Stimulated activated CD4-positive, alpha-beta T cell treated with anti-CD3 and anti-CD28 coated beads, TNF-alpha, amount 100 ng/mL, for 4 hours (primary cell): ENCODE measurements at places on chromosomes 2 and 18.

DNA sequence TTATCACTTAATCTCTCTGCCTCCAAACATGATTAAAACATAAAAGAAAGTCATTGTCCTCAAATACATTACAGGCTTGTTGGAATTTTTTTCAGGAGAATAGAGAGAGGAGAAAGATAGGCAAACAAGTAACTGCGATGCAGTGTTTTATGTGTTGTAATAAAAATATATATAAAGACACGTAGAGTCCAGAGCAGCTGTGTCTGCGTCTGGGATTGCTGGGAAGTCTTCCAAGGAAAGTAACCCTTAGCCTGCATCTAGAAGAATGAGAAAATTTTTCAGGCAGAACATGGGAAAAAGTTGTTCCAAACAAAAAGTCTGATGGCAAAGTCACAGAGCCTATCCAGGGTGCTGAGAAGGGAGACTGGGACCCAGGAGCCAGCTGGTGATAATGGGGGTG, 91.8 kb upstream of the ST6GAL2 start:
- DNase-seq = no peak

DNA sequence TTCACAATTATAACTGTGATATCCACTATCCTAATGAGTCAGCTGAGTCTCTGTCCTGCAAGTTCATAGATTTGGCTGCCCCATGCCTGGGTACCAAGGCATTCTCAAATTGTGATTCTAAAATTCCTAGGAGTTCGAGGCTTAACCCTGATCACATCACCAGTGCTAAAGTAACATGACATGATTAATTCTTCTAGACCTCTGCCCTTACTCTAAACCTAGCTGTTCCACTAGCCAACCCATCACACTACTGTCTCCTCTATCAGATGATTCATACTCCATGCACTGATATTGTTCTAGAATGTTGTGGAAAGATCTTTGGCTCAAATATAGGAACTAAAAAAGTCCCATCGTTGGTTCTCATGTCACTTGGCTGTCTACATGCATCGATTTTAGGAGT, 487.6 kb downstream of the PIK3C3 start:
- no peak for DNase-seq

DNA sequence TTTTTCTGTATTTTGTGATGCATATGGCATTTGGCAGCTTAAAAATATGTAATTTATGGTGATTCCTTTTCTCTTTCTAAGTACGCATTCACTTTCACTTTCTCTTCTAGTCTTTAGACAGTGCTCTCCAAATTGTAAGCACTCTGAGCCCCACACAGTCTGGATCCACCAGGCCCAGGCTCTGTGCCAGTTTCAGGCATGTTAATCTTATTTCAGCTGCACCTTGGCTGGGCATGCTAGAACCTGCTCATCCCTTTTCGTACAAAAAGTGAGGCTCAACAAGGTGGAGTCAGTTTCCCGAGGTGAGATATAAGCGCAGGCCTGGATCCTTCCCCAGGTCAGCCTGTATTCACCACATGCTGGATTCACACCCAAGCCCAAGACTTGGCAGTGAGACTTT, 203.9 kb downstream of the MTX2 start:
- no peak for DNase-seq

- DNase-seq = no peak
Observed at GRCh38 chr2:152452256-152452973, 117.4 kb downstream of the FMNL2 start.

DNA sequence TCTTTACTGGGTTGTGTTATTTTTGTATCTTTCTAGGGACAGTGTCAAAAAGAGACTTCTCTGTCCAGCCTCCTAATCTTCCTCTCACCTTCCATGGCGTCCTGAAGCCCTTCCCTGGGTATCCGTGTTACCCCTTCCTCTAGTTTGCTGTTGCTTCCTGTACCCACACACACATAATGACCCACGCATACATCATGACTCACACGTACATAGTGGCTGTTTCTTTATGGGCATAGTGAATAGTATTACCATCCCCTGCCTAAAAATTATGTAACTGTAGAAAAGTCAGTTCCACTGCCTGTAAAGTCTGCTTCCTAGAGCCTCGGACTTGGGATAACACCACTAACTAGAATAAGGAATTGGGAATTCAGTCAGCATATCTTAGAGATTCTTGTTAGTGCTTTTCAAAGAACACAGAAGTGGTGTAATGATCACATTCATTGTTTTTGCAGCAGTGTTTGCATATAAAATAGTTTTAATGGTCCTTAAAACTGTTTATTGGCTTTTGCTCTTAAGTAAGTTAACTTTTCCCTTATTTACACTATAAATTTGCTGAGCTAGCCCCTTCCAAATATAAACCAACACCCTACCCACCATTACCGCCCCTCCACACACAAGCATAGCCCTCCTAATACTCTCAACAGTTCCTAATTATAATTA, 308.4 kb upstream of the RAB12 start:
- no peak for DNase-seq

DNA sequence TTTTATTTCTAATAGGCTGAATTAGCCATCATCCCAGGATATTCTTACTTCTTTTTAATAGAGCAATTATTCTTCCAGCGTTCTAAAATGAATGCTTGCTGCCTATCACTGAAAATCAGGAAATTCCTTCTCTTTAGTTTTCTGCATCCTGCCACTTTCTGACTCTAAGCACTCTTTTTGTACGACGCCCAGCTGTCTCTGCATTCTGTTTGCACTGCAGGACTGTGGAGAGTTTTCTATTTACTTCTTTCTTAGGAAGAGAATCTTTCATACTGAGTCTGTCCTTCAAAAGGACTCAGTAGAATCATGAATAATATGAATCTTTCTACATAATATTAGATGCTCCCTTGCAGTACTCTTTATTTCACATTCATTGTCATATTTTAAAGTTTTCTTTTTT, 360.4 kb upstream of the DSEL start:
- no peak for DNase-seq

DNA sequence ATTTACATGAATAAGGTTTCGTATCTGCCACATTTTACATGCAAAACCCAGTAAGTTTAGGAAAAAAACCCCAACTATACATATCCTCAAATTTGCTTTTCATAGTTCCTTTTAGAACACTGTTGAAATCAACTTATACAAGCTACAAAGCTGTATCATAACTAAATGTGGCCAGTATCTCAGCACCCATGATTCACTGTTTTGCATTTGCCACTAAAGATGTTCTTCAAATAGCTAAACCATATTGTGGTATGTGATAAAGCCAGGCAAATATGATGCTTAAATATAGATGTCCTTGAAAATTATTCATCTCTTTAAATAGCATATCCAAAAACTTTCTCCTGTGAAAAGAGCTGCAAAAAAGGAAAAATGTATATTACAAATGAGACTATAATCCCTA, 29.9 kb downstream of the ROCK2 start:
- DNase-seq = no peak

GRCh38 chr2:26733413-26733812, 30.7 kb upstream of the SLC35F6 start:
- DNase-seq = no peak

- no peak for DNase-seq
Observed at GRCh38 chr2:38634684-38635083, 31.2 kb upstream of the GALM start.

GRCh38 chr2:150640039-150640438, 152.6 kb upstream of the RND3 start:
- DNase-seq = no peak

DNA sequence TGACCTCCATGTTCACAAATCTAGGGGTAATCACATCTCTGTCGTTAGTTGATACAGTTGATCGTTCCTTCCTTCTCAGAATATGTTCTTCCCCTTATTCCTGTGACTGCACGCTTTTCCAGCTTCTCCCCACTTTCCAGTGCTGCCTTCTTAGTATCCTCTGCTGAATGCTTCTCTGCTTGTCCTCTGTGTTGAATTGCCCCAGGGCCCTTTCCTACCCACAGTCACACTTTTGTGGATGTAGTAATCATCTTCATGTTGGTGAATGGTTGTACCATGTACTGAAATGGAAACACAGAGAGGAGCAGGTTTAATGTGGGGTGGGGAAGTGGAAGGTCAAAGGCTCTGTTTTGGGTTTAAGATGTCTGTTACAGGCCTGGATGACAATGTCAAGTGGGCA, 47.2 kb downstream of the EML6 start:
- no peak for DNase-seq

- DNase-seq = no peak
Observed at GRCh38 chr2:112924821-112925220, 13.9 kb downstream of the IL37 start.
